Naive B cell (primary cell): ENCODE measurements at places on chromosomes 7 and 10. TPM values are rescaled to one million over a fixed set of nuclear protein-coding genes. Genes with fewer than 3 reads are reported as not detected.
A peak's percentile ranks its signal among the peaks of the same experiment; 100 is the strongest.

GRCh38 chr10:110504111-110504735, 6.5 kb downstream of the DUSP5 start:
- DNase-seq: peak; percentile 85

GRCh38 chr7:22651534-22652243, 75.3 kb upstream of the IL6 start:
- DNase-seq: no peak

GRCh38 chr10:14686356-14686755, 88.3 kb downstream of the FAM107B start:
- no peak for DNase-seq

DNA sequence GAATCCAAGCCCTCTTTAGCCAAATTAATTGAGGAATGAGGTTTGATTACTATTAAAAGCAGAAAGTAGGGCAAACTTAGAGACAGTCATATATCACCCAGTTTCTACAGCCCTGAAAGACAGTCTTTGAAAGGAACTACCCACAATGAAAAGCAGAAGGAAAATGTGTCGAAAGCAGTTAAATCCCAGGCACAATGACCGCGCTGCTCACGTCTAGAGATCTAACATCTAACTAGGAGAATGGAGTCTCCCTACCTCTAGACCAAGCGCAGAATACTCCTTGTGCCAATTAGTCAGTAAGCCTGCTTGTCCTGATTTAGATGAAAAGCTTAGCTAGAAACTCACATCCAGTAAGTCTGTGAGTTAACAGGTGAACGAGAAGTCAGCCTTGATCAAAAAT, 350.0 kb downstream of the FGFR2 start:
- DNase-seq: no peak

DNA sequence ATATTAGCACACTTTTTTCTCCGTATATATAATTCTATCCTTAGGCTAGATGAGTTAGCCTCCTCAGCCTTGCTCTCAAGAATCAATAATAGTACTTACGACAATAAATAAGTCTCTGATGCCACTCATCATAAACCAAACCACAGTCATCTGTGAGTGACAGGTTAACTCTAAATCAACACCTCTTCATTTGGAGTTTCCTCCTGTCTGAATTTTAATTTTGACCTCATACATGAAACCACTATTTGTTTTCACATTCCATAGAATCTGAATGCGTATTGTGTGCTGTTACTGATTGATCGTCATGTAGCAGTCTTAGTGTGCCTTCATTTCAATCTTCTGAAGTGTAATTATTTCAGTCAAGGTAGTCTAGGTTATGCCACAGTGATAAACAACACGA, 85.8 kb downstream of the HGF start:
- no peak for DNase-seq

HNRNPF gene
- polyA plus RNA-seq: 212 TPM

ASZ1 gene
- polyA plus RNA-seq: not detected

EVX1 gene
- not detected for polyA plus RNA-seq

CCDC146 gene
- polyA plus RNA-seq: not detected

HMX3 gene
- polyA plus RNA-seq: not detected

DNA sequence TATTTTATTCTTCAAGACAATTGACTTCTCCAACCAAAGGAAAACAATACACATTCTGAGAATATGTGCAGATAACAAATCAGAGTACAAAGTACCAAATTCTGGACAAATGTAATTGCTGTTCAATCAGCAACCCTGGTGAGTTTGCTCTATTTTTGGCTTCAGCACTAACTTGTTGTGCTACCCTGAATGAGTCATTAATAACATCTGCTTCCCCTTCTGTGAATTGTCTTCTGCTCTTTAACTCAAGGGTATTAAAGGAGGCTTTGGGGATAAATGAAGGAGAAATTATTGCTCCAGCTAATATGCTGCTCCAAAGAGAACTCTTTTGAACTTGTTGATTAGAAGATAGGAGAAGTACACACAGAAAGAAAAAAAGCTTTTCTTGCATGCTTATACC, 459.3 kb downstream of the HTR7 start:
- DNase-seq: no peak

SCIN gene
- polyA plus RNA-seq: not detected

DNA sequence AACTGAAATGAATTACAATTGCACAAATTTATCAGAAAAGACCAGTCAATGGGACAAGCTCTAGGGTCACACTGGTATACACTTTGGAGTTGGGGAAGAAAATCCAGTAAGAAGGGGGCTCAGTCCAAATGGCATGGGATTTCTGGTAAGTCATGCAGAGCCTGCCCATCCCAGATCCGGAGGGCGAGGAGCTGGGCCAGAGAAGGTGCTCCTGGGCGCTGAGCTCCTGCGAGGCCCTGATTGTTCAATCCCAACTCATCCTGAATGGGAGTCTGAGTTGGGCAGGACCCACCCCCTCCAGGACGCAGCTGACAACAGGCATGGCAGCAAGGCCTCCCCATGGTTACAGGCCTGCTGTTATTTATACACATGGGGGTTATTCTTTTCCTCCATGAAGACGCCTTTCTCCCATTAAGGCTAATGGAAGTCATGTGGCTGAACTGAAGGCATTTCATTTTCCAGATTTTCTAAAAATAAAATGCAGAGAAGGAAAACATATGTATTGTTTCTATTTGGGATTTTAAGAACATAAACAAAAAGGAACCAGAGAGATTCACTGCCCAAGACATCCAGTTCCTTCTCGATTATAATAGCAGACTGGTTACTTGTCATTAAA, 91.1 kb upstream of the ADAM12 start:
- DNase-seq: no peak
